ENCODE measurements at places on chromosomes 3 and 15.

- H3K27me3 ChIP-seq, result peaks cover 8% of the 10 kb centered on the region
- H3K27ac ChIP-seq, result no peak overlapping the region
- no peak for DNase-seq
- peaks cover 16% of the 10 kb centered on the region for H3K36me3 ChIP-seq
- peaks cover 29% of the 10 kb centered on the region for H3K4me1 ChIP-seq
- no peak overlapping the region for H3K4me3 ChIP-seq
Observed at GRCh38 chr15:65026756-65027155, 2.7 kb downstream of the MTFMT start.

DNA sequence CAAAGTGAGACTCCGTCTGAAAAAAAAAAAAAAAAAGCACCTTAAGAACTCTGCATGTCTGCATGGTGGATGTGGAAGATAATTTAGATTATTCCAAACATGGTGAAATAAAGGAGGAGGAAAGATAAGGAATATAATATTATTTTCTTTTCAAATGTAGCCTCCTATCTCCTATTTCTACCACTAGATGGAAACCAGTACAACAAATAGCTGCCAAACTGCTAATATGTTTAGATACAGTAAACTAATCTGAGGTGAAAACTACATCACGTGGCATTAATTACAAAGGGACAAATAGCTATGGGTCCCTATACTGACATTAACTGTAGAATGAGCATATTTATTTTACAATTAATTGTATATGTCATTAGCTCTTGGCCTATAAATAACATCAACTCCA, 197.8 kb downstream of the TBC1D5 start:
- H3K36me3 ChIP-seq, result peaks cover 24% of the 10 kb centered on the region
- no peak overlapping the region for H3K4me3 ChIP-seq
- H3K27ac ChIP-seq, result no peak overlapping the region
- no peak for DNase-seq
- no peaks in the 10 kb centered on the region for H3K27me3 ChIP-seq
- no peaks in the 10 kb centered on the region for H3K4me1 ChIP-seq

DNA sequence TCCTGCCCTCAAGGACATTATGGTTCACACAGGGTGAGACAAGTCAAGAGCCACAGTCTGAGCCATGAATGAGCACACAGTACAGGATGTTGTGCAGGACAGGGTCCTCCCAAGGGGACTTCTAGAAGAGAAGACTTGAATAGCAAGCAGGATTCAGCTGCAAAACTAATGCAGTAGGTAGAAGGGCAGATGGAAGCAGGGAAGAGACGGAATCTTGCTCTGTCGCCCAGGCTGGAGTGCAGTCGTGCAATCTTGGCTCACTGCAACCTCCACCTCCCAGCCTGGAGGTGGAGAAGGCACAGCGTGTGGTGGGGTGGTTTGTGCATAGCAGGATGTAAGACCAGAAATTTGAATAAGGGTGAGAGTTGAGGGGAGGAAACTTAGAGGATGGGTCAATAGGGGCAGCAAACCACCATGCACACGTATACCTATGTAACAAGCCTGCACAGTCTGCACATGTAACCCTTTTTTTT, 8.0 kb downstream of the BCL2L10 start:
- H3K4me1 ChIP-seq, result no peaks in the 10 kb centered on the region
- no peak for DNase-seq
- no peak overlapping the region for H3K4me3 ChIP-seq
- peaks cover 16% of the 10 kb centered on the region for H3K27me3 ChIP-seq
- no peak overlapping the region for H3K27ac ChIP-seq

- H3K27ac ChIP-seq, result no peak overlapping the region
- DNase-seq, result no peak
- H3K4me1 ChIP-seq, result no peaks in the 10 kb centered on the region
Observed at GRCh38 chr3:124383846-124384466, 346.3 kb upstream of the UMPS start.

GRCh38 chr3:29452934-29453283, 172.0 kb downstream of the RBMS3 start:
- no peak overlapping the region for H3K27ac ChIP-seq
- DNase-seq, result no peak
- H3K4me3 ChIP-seq, result no peak overlapping the region
- H3K27me3 ChIP-seq, result no peaks in the 10 kb centered on the region

DNA sequence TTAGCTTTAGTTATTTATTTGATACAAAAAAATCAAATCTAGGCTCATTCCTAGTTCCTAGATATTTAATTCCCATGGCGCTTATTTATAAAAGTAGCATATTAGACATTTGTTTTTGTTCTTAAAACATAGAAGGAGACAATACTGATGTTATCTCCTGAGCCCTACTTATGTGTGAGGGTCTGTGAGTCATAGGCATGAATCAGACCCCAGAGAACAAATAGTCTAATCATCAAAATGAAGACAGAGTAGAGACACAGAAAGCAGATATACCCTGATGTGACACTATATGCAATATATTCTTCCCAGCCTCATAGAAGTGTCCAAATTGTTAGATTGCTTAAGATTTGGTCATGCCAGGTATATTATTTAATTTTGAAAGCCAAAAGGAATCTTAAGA, 44.9 kb downstream of the PEX5L start:
- H3K4me3 ChIP-seq, result no peak overlapping the region
- DNase-seq, result no peak
- no peaks in the 10 kb centered on the region for H3K36me3 ChIP-seq

GRCh38 chr3:42731476-42732195, 29.0 kb upstream of the HHATL start:
- H3K4me1 ChIP-seq, result no peaks in the 10 kb centered on the region
- no peak for DNase-seq
- no peak overlapping the region for H3K4me3 ChIP-seq
- no peaks in the 10 kb centered on the region for H3K36me3 ChIP-seq
- H3K27me3 ChIP-seq, result no peaks in the 10 kb centered on the region
- no peak overlapping the region for H3K27ac ChIP-seq

DNA sequence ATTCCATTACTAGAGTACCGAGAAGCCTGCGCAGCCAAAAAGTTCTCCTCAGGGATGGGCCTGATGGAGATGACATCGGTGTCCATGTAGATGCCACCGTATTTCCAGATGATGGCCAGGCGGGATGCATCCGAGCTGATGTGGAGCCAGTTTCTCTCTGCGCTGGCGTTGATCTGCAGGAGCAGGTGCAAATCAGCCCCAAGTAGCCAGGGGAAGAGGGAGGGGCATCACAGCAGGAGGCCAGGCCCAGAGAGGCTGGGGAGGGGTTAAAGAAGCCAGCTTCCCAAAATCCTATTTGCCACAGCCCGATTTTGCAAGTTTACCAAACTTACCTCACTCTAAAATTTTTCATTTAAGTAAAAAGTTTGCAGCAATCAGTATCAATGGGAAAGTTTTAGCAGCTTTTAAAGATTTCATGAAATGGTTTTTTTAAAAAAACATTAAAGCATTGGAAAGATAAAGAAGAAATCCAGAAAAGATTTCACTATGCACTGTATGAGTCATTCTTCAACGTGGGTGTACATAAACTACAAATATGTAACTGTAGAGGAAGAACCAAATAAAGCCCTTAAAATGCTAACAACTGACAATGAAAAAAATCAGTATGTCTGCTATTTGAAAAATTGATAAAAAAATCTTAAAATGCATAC, 7.4 kb downstream of the A4GNT start:
- no peaks in the 10 kb centered on the region for H3K36me3 ChIP-seq
- peaks cover 2% of the 10 kb centered on the region for H3K4me1 ChIP-seq
- peaks cover 20% of the 10 kb centered on the region for H3K27me3 ChIP-seq

DNA sequence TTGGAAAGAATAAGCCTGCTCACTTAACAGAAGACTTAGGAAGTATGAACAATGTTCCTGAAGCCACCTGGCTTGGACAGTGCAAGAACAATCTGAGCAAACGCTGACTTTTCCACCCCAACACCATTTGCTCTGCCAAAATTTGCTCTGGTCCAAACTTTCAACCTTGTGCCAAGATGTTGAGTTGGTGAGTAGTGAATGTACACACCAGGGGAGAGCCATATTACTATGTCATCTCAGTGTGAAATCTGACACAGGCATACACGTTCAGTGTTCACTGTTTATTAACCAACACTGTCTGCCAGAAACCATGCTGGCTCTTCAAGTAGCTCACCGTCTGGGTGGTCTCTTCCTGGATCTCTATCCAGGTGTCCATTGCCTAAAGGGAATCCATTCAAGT, 152.9 kb upstream of the LPP start:
- H3K36me3 ChIP-seq, result peaks cover 2% of the 10 kb centered on the region
- H3K27ac ChIP-seq, result peak overlapping the region; percentile 92
- H3K27me3 ChIP-seq, result no peaks in the 10 kb centered on the region
- no peak overlapping the region for H3K4me3 ChIP-seq
- H3K4me1 ChIP-seq, result peaks cover 53% of the 10 kb centered on the region
- no peak for DNase-seq

GRCh38 chr3:37824090-37824953, 37.4 kb upstream of the CTDSPL start:
- no peak for DNase-seq
- no peaks in the 10 kb centered on the region for H3K36me3 ChIP-seq
- H3K27ac ChIP-seq, result no peak overlapping the region
- peaks cover 7% of the 10 kb centered on the region for H3K27me3 ChIP-seq
- no peaks in the 10 kb centered on the region for H3K4me1 ChIP-seq

DNA sequence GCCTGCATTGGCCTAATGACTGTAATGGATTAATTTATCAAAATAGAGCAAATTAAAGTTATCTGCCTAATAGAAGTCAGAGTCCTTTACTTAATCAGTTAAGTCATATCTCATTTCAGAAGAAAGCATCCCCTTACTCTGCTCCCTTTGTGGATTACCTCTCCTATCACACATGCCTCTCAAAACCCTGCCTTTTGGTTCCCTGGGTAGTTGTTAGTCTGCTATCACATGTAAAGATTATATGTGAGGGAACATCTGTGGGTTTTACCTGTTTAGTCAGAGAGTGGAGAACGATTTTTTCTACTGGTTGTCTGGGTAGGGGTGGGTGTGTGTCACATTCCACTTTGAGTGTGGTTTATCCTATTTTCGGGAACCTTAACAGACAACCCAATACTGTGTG, 16.4 kb downstream of the UBE2E2 start:
- H3K4me3 ChIP-seq, result no peak overlapping the region
- no peak for DNase-seq
- peaks cover 30% of the 10 kb centered on the region for H3K36me3 ChIP-seq
- H3K27ac ChIP-seq, result no peak overlapping the region
- H3K27me3 ChIP-seq, result no peaks in the 10 kb centered on the region

- H3K4me3 ChIP-seq, result no peak overlapping the region
- peaks cover 9% of the 10 kb centered on the region for H3K36me3 ChIP-seq
- no peaks in the 10 kb centered on the region for H3K27me3 ChIP-seq
- peak overlapping the region; percentile 64 for H3K27ac ChIP-seq
- H3K4me1 ChIP-seq, result no peaks in the 10 kb centered on the region
Observed at GRCh38 chr3:71690341-71690841, 34.8 kb downstream of the EIF4E3 start.

DNA sequence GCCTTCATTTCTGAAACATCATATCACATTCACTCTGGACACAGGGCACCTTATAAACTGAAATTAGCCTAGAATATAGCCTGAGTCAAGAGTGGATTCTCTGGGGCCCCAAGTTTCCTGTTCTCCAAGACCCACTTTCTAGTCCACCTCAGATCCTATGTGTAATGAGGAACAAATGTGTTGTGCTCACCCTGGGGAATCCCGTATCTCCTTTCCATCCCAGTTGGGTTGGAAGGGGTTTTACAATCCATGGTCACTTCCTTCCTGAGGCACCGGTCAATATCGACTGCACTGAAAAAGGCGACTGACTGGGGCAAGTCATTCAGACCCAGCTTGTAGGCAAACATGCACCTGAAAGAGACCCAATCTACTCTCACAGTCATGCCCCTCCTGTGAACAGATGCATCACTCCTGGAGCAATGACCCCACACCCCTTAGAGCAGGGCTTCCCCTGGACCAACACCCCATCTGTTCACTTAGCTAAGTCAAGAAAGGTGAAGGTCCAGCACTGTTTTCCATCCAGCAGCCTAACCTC, 17.4 kb downstream of the POLG start:
- peaks cover 32% of the 10 kb centered on the region for H3K36me3 ChIP-seq
- no peak for DNase-seq
- no peaks in the 10 kb centered on the region for H3K27me3 ChIP-seq
- H3K4me1 ChIP-seq, result peaks cover 17% of the 10 kb centered on the region

DNA sequence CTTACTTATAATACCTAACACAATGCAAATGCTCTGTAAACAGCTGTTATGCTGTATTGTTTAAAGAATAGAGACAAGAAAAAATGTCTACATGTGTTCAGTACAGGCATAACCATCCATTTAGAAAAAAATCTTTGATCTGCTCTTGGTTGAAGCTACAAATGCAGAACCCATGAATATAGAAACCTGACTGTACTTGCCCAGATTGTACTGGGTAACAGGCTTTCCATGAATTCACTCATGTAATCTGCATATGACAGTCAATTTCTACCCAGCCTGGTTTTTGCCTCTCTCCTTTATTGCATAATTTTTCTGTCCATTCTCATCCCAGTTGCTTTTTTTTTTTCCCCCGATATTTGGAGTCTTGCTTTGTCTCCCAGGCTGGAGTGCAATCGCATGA, 62.6 kb upstream of the ETV5 start:
- peaks cover 3% of the 10 kb centered on the region for H3K4me1 ChIP-seq
- peaks cover 2% of the 10 kb centered on the region for H3K27me3 ChIP-seq
- H3K4me3 ChIP-seq, result no peak overlapping the region
- DNase-seq, result no peak
- no peak overlapping the region for H3K27ac ChIP-seq

DNA sequence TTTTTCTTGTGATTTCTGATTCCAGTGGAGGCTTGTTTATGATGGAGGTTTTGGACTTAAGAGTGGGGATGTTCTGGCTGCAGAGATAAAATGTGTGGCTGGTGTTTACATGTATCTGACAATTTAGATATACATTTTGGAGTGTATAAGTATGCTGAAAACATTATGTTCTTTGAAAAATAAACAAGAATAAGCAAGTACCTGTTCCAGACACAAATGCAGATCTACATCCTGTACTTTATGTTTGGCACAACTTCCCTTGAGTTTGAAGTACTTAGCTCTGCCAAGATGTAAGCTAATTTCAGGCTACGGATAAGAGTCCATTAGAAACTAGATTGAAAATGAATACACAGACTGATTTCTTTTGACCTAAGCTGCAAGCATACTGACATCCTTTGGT, 277.2 kb downstream of the CHST2 start:
- H3K36me3 ChIP-seq, result peaks cover 6% of the 10 kb centered on the region
- H3K4me3 ChIP-seq, result no peak overlapping the region
- no peak for DNase-seq
- no peak overlapping the region for H3K27ac ChIP-seq

Measured in activated naive CD8-positive, alpha-beta T cell treated with anti-CD3 and anti-CD28 coated beads for 36 hours (primary cell).